Stomach (tissue), 19 donors: ENCODE measurements at places on chromosomes 1 and 21. TPM values are rescaled to one million over a fixed set of nuclear protein-coding genes. Genes with fewer than 3 reads are reported as not detected.

Gene CFAP141
- total RNA-seq = not detected

Gene FMO5
- total RNA-seq = 78.6 TPM

- DNase-seq = no peak
Observed at GRCh38 chr1:197911111-197911856, 5.9 kb upstream of the LHX9 start.

- no peak for DNase-seq
Observed at GRCh38 chr1:84247425-84248220, 53.9 kb upstream of the SAMD13 start.

DNA sequence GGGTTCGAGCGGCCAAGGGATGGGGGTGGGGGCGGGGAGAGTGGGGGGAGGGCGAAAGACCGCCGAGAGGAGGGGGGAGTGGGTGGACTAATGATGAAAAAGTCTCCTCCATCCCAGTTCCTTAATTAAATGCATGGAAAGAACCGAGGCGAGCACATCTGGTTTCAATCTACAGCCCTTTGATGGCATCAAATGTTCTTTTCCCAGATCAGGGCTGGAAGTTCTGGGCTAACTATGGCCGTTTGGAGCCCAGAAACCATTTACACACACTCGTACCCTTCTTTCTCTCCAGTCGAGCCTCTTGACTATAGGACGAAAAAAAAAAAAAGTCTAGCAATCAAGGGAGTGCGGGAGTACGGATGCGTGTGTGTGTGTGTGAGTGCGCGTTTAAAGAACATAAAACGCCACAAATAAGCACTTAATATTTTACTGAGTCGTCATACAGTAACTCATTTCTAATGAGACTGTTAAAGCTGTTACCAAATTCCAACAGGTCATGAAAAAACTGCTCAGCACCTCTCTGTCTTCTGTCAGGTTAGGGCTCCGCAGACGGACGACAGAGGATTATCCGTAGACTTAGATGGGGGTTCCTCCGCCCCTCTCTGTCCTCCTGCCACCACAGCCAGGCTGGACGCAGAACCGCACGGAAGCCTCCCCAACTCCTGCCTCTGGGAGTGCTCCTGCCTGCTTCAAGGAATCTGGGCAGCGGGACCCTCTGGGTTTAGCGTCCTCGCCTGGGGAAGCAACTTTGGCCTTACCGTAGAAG lies 2.1 kb upstream of the PRRX1 start:
- DNase-seq = no peak

DNA sequence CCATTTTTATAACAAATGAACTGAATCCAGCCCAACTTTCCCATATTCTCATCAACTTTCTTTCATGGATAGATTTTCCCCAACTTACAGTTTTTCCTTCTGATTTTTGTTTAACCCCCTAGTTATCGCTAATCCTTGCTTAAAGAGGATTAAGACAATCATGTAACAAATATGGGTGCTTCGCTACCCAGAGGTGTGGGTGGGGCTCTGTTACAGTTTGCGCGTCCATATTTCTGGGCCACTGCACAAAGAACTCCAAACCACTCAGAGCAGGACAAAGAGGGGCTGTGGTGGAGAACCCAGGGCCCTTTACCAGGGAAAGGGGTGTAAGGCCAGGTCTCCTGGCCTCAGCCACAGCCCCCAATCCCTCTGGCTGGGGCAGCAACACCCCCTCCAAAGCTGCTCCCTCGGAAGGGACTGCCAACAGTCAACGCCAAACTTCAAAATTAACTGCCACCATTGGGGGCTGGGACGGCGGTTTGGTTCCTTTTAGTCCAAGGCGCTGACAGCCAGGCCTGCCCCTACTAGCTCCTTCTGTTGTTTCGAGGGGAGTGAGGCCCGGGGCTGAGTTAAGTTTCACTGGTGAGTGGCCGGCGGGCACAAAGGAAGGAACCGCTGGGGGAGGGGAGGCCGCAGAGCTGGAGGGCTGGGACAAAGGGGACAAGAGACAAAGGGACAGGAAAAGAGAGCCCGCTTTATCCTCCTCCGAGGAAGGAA lies 27.9 kb downstream of the SSBP3 start:
- no peak for DNase-seq

Gene FAM163A
- total RNA-seq = not detected

DNA sequence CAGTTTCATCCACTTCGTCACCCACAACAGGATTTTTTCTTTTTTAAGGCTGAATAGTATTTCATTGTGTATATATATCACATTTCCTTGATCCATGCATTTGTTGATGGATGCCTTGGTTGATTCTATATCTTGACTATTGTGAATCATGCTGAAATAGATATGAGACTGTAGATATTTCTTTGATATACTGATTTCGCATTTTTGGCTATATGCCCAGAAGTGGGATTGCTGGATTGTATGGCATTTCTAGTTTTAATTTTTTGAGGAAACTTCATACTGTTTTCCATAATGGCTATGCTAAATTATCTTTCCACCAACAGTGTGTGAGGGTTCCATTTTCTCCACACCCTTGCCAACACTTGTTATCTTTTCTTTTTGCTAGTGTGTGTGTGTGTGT lies 5.0 kb downstream of the GUCA2B start:
- no peak for DNase-seq

GRCh38 chr1:29304025-29304684 lies 67.8 kb downstream of the PTPRU start:
- DNase-seq = no peak

DNA sequence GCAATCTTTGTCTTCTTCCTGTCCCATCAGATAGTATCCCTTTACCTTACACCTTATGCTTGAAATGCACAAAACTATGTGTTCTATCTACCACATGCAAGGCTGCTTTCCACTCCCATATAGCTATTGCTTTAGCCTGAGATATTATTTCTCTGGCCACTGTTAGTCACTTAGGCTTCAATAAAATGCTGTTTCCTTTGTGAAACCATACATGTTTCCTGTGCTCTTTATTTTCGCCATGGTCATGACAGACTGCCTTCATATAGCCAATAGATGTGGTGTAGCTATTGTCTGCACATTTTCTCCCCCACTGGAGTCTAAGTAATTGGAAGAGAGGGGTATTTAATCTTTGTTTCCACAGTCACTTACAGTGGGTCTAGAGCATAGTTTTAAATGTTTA lies 108.4 kb downstream of the GREM2 start:
- DNase-seq = no peak

DNA sequence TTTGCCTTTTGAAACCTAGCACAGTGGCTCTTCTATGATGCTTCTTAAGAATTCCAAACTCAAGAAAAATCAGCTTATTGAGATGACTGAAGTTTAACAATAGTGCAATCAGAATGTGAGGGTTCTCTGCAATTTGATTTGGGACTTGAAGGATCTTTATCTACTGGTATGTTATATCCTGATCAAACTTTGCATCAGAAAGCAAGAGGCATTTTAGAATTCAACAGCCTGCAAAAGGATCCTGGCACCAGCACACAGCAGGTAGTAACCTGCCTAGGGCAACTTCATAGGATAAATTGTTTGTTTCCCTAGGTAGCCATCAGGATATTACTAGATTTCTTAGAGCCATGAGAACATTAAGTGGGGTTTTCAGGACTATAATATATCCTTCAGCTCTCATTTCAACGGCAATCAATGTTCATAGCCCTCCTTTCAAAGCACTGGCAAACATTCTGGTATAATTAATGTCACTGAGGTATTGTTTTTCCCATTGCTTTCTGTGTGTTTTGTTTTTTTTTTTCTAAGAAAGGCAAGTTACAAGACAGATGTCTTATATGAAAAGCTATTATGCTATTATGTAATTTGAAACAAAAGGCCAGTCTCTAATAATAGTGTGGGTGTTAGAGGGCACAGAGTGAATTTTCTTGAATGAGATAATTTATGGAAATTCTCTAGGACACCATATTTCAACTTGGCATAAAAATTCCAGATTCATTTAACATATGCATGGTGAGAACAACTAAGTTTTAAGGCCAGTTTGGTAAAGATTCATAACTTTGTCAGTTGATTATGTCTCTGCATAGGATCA lies 34.5 kb downstream of the NTNG1 start:
- DNase-seq = no peak

Gene ADCY10
- total RNA-seq = not detected

GRCh38 chr1:26785611-26786436 lies 1.9 kb upstream of the PIGV start:
- DNase-seq = peak; percentile 79

GRCh38 chr1:168235937-168236336 lies 10.1 kb downstream of the SFT2D2 start:
- DNase-seq = no peak

DNA sequence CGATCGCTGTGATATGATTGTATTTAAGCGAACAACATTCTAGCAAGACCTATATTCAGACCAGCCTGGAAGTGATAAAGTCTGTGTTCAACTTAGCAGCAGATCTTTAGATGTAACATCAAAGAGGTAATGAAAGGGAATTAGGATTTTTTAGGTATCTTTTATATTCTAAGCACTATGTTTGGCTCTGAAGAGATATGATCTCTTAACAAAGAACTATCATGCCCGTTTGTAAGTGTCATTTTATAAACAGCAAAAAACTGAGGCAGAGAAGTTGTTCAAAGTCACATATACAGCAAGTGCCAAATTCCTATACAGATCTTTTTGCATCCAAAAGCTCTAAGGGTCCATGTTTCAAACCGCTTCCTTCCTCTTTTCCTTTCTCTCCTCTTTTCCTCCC lies 53.0 kb upstream of the TIAM1 start:
- DNase-seq = no peak

DNA sequence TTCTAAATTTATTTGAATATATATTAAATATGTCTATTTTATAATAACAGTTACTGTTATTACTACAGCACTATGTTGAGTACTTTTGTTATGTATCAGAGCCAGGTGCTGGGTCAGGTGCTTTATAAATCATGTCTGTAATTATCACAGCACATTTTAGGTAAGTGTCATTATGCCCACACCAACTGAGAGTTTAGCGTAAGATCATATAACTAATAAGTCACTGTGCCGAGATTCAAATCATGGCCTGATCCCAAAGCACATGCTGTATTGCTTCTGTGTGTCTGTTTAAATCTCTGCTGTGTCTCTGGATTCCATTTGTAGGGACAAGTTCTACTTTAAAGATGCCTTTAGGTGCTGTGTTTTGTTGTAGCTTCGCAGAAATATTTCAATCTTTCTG lies 1.9 kb downstream of the GPSM2 start:
- no peak for DNase-seq

Gene FMO1
- total RNA-seq = not detected

DNA sequence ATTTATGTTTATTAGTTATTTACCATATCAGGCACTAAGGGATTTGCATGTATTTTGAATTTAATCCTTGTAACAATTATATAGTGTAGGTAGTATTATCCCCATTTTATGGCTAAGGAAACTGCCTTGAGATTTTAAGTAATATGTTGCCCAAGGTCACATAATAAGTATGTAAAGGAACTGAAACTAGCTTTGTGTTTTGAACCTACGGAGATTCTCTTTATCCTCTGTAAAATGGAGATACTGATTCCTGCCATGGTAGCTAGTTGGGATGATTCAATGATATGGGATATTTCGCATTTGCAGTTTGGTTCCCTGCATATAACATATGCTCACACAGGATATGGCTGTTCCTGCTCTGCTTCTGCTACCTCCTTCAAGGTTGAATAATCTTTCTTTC lies 144.3 kb downstream of the ST6GALNAC3 start:
- no peak for DNase-seq

GRCh38 chr1:24236789-24237371 lies 49.8 kb upstream of the IFNLR1 start:
- DNase-seq = peak; percentile 62

Gene PAQR7
- total RNA-seq = 1.8 TPM

GRCh38 chr1:168372861-168373371 lies 92.2 kb downstream of the TBX19 start:
- DNase-seq = no peak

GRCh38 chr21:43854773-43855633 lies 10.0 kb upstream of the AGPAT3 start:
- DNase-seq = no peak

Gene TMEM234
- 77.6 TPM for total RNA-seq

Gene S100B
- total RNA-seq = 5.4 TPM

Gene TMCC2
- total RNA-seq = 1.4 TPM

Gene FASLG
- not detected for total RNA-seq

DNA sequence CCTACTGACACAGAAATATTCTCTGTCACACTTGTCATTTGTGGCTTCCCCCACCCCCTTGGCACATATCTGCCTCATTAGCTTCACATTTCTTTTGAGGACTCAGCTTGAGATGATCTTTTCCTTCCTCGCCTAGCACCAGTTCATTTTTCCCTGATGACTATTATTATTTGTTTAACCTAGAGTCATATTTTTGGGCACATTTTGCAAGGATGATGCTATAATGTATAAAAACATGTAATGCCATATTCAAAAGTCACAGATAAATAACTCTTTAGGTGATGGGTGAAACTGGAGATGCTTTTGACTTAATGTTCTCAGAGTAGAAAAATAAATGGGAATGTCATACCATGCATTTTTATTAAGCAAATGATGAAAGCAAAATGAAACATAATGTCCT lies 202.7 kb downstream of the BACH1 start:
- DNase-seq = no peak

Gene TNFSF4
- total RNA-seq = 0.14 TPM

DNA sequence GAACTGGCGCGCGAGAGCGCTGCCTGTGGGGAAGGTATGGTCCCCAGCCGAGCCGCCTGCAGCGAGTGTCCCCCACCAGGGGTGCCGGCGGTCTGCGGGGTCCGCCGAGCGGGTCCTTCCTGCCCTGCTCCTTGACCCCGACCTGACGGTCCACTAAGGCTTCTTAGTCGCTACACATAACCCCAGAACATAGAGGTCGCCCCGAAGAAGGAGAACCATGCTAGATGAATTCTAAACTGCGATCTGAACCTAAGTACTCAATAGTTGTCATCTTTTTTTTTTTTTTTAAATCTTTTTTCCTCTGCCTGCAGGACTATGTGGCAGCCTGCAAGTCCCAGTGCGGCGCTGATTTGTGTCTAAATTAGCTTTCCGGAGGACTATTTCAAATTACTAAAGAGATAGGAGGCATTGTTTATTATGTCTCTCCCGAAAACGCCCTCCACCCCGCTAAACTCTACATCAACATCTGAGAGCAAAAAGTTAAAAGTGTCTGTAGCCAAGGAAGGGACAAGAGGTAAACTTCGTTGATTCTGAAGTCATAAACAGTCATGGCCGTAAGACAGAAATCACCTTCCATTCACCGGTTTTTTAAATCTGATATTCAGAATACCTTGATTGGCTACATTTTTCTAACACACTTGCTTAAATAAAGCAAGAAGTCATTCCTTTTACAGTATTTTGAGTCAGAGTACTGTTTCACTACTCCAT lies 476 bp downstream of the AXDND1 start:
- DNase-seq = no peak

Gene C1orf21
- 114 TPM for total RNA-seq
